ENCODE measurements at places on chromosomes 4 and X. TPM values are rescaled to one million over a fixed set of nuclear protein-coding genes. Genes with fewer than 3 reads are reported as not detected.

The EXOC1L gene
- total RNA-seq, result not detected

DNA sequence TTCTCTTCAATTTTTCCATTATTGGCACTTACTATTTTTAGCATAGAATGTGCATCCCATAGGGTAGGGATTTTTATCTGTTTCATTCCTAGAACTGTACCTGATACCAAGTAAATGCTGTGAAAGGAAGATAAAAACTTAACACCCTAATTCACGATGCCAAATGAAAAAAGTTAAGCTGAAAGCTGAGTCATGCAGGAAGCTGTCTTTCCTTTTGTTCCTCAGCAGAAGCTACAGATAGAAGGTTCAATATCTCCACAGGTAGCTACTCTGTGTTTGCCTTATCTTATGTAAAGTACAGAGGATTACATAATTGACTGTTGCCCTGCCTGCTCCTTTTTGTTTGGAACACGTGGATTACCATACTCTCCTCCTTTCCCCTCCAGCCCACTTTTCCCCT lies 77.0 kb downstream of the LRP2BP start:
- H3K27me3 ChIP-seq, result no peaks in the 10 kb centered on the region
- H3K27ac ChIP-seq, result no peak overlapping the region
- peaks cover 7% of the 10 kb centered on the region for H3K4me1 ChIP-seq
- peaks cover 42% of the 10 kb centered on the region for H3K36me3 ChIP-seq
- no peak overlapping the region for H3K4me3 ChIP-seq

- H3K27ac ChIP-seq, result no peak overlapping the region
- H3K27me3 ChIP-seq, result no peaks in the 10 kb centered on the region
- H3K36me3 ChIP-seq, result no peaks in the 10 kb centered on the region
- no peaks in the 10 kb centered on the region for H3K4me1 ChIP-seq
These were observed 1411.2 kb downstream of the RAPGEF2 start for GRCh38 chr4:160514126-160514525.

DNA sequence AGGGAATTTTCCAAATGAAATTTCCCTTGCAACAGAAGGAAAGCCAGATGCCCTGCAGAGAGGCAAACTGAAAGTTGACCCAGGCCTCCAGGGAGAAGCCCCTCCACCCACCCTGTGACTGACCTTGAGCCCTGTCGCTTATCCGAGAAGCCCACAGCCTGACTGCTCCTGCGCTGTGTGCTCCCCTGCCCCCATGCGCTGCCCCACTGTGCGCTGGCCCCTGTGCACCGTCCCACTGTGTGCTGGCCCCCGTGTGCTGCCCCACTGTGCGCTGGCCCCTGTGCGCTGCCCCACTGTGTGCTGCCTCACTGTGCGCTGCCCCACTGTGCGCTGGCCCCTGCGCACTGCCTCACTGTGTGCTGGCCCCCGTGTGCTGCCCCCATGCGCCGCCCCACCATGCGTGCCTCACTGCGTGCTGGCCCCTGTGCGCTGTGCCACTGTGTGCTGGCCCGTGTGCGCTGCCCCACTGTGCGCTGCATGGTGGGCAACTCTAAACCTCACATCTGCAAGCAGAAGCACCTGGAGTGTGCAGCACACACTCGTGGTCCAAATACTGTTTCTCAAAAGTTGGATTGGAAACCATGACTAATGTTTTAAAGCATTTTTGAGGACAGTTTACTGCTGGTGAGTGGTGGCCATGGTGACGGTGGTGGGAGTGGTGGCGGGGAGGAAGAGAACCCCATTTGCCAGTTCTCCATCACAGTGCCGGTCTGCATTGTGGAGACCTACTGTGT lies 8.3 kb upstream of the GRPEL1 start:
- H3K27me3 ChIP-seq, result peaks cover 8% of the 10 kb centered on the region
- H3K27ac ChIP-seq, result no peak overlapping the region
- no peak for DNase-seq
- no peaks in the 10 kb centered on the region for H3K4me1 ChIP-seq
- H3K4me3 ChIP-seq, result no peak overlapping the region
- H3K36me3 ChIP-seq, result no peaks in the 10 kb centered on the region

DNA sequence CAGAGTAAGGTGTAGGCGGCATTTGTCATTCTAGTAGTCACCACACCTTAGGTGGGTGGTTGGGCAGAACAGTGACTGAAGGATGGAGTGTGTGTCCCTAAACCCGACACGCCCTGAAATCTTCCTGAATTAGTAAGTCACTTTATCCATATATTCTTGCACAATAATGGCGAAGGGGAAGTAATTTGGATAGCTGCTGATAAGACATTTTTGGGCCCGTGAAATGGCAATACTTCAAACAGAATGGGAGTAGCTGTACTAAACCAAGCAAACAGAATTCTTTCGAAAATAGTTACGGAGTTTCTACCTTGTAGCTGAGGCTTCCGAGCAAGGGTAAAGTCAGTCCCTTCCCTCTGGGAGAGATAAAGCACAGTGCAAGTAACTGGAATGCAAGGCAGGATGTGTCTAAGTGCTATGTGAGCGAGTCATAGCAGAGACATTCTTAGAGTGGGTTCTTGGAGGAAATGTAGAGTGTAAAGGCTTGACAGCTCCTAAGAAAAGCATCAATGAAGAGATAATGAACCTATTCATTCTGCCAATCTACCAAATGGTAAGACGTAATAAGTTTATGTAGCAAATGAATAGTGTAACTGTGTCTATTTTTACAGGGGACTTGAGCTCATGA lies 72.8 kb downstream of the CLCN5 start:
- H3K27me3 ChIP-seq, result no peaks in the 10 kb centered on the region
- no peaks in the 10 kb centered on the region for H3K4me1 ChIP-seq
- no peak overlapping the region for H3K27ac ChIP-seq
- no peak for DNase-seq
- peaks cover 4% of the 10 kb centered on the region for H3K36me3 ChIP-seq
- H3K4me3 ChIP-seq, result no peak overlapping the region

DNA sequence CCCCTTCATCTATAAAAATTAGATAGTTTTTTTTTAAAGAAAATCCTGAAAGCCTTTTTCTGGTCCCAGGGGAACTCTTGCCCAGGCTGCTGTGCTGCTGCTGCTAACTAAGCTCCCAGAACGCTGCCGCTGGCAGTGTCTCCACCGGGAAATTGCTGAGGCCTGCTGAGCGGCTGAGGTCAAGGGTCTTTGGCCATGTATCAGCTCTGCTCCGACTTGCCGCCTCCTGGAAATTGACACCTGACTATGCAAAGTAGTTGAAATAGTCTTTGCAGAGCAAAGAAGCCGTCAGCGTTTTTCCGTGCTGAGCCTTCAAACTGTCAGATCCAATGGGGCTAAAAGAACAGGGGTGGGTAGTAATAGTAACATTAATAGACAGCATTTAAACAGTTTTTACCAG lies 839 bp downstream of the QDPR start:
- no peak for DNase-seq
- H3K4me1 ChIP-seq, result peaks cover 23% of the 10 kb centered on the region
- peak overlapping the region; percentile 91 for H3K4me3 ChIP-seq
- no peaks in the 10 kb centered on the region for H3K27me3 ChIP-seq
- H3K36me3 ChIP-seq, result peaks cover 16% of the 10 kb centered on the region

The CT83 gene
- total RNA-seq, result not detected

The TCEAL7 gene
- not detected for total RNA-seq
